ENCODE measurements at places on chromosomes 5 and 9.

DNA sequence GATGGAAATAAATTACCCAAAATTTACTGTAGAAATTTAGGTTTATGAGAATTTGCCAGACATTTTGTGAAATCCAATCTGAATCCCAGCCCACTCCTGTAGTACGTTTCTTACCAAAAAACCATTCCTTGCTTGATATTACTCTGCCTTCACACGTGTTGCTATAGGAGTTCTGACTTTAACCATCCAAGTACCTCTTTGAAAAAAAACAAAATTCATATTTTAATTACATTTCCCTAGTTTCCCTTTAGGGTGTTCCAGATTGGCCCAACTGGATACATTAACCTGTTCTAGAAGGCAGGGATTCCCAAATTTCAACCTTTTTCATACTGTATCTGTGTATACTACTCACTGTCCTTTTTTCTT is 1.4 kb upstream of the PJA2 start:
- no peak for DNase-seq

GRCh38 chr5:96031811-96032261 is 70.2 kb upstream of the ELL2 start:
- peak; percentile 59 for DNase-seq

GRCh38 chr9:27654629-27655285 is 81.5 kb upstream of the C9orf72 start:
- no peak for DNase-seq

DNA sequence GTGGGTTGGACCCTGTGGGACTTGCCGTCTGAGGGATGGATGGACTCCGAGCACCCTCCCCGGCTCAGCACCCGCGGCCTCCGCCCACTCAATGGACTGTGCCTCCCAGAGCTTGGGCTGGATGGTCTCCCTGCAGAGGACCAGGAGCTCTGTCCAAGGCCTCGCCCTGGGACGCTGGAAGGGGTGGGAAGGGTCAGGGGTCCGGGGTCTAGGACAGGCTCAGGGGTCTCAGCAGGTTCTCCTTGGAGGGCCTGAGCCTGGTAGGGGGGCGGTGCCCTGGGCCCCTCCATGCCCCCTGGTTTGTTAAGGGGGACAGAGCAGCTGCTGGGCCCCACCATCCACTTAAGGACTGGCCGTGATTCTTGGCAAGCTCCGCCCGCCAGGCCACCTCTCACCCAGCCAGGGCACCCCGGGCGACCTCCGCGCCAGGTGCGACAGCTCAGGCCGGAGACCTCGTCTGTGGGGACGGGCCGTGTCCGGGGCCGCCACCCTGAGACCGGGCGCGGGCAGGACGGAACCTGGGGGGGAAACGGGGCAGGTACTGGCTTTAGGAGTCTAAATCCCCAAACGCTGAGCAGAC is 29.2 kb downstream of the EXOC3 start:
- DNase-seq = peak; percentile 13

GRCh38 chr5:120446068-120446492 is 18.0 kb upstream of the PRR16 start:
- DNase-seq = peak; percentile 98

GRCh38 chr5:172691886-172692285 is 50.8 kb downstream of the NEURL1B start:
- no peak for DNase-seq

GRCh38 chr5:54108136-54108535 is 202.2 kb downstream of the ARL15 start:
- no peak for DNase-seq

- DNase-seq = peak; percentile 80
Measured at GRCh38 chr9:17810728-17811571, 232.1 kb downstream of the SH3GL2 start.

DNA sequence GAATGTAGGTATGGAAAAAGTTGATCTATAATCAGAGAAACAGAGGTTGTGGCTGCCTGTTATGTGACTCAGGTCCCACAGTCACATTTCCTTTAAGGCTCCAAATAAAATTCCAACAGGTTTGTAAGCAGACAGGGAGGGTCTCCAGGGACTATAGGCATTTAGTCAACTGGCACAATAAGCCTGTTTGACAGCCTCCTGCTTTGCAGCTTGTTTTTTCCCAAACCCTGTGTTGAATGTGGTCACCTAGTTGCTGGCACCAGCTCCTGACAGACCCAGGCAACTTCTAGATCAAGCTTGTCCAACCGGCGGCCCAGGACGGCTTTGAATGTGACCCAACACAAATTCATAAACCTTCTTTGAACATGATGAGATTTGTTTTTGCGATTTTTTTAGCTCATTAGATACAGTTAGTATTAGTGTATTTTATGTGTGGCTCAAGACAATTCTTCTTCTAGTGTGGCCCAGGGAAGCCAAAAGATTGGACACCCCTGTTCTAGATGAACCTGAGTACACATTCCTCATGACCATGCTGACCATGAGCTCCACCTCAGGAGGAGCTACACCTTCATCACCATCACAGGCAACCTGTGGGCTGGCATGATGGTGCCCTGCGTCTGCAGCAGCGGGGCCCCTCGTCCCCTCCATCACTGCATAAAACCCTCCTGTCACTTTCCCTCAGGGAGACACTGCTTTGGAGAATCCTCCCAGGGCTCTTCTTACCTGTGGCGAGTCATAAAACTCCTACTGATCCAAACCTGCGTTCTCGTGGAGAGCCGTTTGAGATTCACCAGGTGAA is 15.7 kb upstream of the GRHPR start:
- no peak for DNase-seq

- DNase-seq = no peak
Measured at GRCh38 chr9:94901019-94901363, 174.5 kb downstream of the AOPEP start.

- no peak for DNase-seq
Measured at GRCh38 chr5:62206150-62206829, 99.7 kb upstream of the KIF2A start.

- peak; percentile 63 for DNase-seq
Measured at GRCh38 chr5:96517295-96517694, 84.2 kb upstream of the PCSK1 start.

DNA sequence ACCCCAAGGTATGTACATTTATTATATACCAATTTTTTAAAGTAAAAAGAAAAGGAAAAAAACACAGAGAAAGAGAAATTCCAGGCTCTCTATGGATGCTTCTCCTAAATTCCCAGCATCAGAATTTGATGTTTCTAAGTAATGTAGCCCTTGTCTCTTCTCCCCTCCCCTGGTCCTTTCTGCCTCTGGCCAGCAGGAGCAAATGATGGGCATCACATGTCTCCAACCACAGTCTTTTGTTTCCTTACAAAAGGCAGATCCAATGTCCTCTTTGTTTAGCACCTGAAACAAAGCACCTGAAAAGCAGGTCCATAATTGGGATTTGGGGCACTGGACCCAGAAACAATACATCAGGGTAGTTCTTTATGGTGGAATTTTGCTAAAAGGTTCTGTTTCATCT is 50.4 kb upstream of the APC start:
- no peak for DNase-seq

GRCh38 chr5:7395947-7396712 is at the start of gene ADCY2:
TSS of gene ADCY2 (plus strand) at chr5:7396138. CDS start at chr5:7396297, 159 bp downstream.
- DNase-seq = peak; percentile 10

- DNase-seq = peak; percentile 54
Measured at GRCh38 chr5:28766565-28767158, 1728.3 kb upstream of the CDH9 start.

DNA sequence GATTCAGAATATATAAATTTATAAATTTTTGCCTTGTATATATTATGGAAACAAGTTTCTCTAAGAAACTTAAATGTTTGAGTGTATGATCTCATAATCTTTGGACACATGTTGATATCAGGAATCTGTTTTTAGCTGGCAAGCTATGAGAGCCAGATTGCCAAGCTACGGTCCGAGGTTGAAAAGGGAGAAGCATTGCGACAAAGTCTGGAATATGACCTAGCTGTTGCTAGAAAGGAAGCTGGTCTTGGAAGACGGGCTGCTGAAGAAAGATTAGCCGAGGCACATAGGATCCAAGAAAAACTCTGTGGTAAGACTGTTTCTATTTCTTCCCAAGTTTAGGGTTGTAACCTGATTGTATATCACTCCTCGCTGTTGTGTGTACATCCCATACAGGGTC is 25.9 kb downstream of the CCDC171 start:
- peak; percentile 93 for DNase-seq

- DNase-seq = no peak
Measured at GRCh38 chr5:98929710-98930298, 997 bp upstream of the CHD1 start.

DNA sequence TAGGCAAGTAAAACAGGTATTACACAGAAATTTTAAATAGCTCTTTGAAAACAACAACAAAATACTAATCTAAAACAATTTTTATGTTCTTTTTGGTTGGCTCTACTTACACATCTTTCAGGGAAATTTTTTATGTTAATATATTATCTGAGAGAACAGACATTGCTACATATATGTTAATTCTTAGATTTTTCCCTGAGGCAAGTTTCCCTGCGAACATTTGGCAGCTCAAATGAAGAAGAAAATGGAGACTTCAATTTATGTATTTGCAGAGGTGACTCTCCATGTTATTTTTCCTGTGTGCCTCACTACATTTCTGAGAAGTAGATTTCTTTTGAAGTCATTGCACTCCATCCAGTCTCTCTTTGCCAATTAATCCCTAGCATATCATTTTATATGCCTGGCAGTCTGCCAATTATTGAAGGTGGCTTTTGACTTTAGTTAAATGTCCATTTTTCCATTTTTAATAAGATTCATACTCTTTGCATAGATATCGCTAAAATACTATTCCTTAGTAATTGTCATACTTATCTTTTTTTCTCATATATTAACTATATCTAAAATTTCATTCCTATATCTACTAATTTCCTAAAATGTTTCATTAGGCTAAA is 908.2 kb upstream of the CDH10 start:
- no peak for DNase-seq

DNA sequence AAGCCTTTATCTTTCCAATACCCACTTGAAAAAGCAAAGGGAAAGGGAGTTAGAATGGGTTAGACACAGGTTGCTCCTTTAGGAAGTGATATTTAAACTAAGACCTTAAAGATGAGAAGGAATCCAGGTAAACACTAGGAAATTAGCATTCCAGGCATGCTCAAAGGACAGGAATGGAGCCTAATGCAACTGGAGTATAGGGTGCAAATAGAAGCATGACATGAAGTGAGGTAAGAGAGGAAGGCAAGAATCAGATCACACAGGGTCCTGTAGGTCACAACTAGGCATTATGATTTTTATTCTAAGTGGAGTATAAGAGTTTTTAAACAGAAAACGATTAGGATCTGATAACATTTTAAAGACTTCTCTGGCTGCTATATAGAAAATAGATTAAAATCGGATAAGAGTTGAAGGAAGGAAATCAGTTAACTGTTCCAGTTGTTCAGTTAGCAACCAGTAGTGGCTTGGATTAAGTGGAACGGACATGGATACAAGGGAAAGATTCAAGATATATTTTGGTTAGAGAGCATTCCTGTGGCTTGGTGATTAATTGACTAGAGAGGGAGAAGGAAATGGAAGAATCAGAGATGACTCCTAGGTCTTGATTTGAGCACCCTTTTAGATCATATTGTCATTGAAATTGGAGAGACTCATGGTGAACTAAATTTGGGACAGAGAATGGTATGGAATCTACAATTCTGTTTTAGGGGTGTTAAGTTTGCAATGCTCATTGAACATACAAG is 95.9 kb downstream of the FBXO4 start:
- DNase-seq = no peak

DNA sequence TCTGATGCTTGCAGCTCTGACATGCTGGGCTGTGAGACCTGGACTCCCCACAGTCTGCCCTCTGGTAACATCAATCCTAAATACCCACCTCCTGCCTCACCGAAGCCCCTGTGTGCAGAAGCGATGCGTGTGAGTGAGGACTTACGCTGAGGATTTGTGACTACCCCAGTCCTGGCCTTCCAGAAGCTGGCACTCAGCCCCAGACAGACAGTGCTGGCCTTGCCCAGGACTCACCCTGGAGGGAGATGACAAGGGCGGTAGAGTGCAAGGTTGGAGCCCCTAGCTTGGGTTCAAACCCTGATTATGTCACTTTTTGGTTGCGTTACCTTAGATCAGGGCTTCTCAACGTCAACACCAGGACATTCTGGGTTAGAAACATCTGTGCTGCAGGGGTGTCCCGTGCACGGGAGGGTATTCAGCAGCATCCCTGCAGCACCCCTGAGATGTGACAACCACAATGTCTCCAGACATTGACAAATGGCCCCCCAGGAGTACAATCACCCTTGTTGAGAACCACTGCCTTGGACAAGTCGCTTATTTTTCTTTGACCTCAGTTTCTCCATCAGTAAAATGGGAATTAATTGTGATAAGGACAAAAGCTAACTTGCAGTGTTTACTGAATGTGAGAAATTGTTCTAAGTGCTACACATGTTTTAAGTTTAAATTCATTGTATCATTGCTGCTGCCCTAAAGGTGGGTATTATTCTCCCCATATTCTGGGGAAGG is 23.5 kb upstream of the TTLL11 start:
- no peak for DNase-seq

- DNase-seq = peak; percentile 37
Measured at GRCh38 chr5:7827610-7828009, 23.3 kb downstream of the CFAP90 start.

DNA sequence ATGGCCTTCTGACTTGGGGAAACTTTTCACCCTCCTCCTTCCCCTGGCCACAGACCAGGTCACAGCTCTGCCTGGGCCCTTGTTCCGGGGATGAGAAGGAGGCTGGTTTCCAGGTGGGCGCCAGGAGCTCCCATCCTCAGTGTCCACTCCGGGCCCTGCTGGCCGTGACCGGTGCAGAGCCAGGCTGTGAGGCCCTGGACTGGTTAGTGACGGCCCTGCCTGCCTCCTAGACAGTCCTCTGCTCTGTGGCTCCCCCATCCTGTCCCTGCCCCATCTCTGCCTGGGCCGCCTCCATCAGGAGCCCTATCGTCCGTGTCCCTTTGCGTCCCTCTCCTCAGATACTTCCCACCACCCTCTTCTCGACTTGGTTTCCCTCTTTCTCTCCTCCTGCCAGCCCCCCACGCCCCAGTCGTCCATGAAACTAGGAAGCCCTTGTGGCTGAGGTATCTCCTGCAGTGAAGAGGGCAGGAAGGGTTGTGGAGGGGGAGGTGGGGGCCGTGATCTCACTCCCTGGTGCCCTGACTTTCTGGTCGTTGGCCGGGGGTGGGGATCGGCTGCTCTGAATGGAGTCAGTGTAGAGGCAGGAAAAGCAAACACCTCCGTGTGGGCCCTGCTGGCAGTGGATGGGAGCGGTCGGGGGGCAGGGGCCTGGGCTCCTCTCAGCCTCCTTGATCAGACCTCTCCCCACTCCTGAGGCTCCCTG is 15.4 kb upstream of the CERCAM start:
- no peak for DNase-seq

- peak; percentile 90 for DNase-seq
Measured at GRCh38 chr9:764105-764524, 77.4 kb upstream of the DMRT1 start.

DNA sequence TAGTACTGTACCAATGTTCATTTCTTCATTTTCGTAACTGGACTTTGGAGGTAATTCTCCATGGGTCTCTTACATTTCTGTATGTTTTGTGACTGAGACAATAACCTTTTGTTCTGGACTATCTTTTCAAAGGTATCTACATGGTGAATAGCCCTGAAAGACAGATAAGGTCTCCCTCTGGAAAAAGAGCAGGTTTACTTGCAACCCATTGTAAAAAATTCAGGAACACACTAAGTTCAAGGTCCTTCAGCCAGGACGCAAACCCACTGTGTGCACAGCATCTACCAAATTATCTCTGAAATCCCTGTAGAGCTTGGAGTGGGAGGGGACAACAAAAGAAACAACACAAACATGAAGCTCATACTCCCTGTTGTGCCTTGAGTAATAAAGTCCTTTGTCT is 8.3 kb downstream of the DTWD2 start:
- no peak for DNase-seq

GRCh38 chr5:54739371-54739770 is 221.8 kb downstream of the SNX18 start:
- DNase-seq = no peak

GRCh38 chr5:28495876-28496275 is 1457.5 kb upstream of the CDH9 start:
- DNase-seq = no peak

GRCh38 chr5:92206681-92207080 is 823.6 kb upstream of the ARRDC3 start:
- no peak for DNase-seq

Data from fibroblast of the aortic adventitia (primary cell).